ENCODE measurements at places on chromosomes 11 and 22.

- no peak for DNase-seq
Observed at GRCh38 chr11:120538707-120539106, 27.2 kb downstream of the GRIK4 start.

DNA sequence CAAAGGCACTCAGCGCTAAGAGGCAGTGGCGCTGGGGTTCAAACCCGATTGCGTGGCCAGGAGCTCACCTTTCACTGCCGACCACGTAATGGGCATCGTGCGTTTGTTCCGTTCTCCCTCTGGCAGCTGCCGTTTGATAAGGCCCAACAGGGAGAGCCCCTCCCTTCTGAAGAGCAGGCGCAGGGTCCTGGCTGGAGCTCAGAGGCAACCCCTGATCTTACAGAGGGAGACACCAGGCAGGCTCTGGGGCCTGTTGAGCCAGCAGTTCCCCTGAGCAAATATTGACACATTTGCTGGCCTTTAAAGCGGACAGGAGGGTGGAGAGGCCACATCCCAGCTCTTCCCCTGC, 11.7 kb upstream of the C1QTNF6 start:
- no peak for DNase-seq

GRCh38 chr11:34351051-34351450, 6.8 kb downstream of the ABTB2 start:
- DNase-seq = no peak

- DNase-seq = no peak
Observed at GRCh38 chr11:123211981-123212380, 16.9 kb upstream of the CLMP start.

- DNase-seq = no peak
Observed at GRCh38 chr11:112293614-112294013, 33.0 kb upstream of the PLET1 start.
